ENCODE measurements at places on chromosomes 3 and 15.

DNA sequence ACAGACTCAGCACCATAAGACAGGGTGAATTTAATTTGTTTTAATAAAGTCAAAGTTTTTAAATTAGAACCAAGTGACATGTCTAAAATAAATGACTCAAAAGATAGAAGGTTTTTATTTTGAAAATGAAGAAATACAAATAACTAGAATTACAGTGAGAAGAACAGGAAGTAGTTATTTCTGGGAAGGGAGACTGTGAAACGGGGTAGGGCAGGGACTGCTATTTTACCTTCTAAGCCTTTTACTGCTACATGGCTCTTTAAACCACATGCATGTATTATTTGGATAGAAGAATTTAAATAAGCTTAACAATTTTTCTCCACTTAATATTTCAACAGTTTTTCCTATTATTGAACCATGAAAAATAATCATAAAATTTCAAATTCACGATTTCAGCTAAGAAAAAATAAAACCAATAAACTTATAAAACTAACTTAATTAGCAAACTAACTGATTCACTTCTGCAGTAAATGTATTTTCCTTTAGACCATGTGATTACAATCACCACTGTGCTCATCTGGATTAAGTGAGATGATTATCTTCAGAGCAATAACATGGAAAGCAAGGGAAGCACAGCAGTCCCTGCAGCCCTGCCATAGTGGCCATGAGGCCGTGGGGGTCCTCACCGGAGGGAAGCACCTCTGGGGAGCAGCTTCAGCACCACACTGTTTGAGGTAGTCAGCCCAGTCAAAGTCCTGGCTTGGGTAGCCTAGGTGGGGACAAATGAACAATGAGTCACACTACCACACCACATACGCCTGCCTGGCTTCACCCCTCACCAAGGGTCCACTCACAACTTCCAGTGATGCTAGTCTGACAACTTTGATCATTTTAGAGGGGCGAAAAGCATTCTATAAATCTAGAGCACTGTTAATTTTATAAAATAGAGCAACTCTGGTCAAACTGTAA is 28.3 kb upstream of the STIMATE start:
- no peak for DNase-seq

- DNase-seq: no peak
Observed at GRCh38 chr3:43932921-43933320, 242.2 kb downstream of the ABHD5 start.

DNA sequence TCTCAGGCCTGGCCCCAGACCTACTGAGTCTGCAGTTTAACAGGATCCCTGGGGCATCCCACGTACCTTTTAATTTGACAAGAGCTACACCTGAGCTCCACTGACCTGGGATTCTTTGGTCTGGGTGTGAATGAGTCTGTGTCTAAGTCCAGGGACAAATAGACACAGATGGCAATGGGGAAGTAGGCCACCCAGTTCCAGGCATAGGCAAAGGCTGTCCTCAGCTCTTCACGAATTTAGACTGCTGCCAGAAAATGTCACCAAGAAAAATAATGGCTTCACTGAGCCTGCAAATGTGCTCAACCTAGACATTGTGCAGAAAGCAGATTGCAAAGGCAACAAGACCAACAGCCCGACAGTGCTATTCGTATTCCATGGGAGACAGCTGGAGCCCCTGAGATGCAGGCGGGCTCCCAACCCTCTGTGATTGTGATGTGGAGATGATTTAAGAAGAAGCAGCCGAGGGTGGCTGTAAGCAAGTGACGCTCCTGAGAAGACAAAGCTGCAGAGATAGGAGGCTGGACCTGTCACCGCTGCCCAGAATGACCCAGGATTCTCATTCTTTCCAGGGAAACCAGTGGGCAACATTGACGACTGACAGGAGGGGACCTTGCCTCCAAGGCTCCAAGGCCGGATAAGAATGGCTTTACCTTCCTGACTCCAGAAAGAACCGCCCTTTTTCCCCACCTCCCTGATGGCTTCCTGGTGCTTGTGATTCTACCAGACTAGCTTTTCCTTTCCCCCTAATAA is 39.8 kb upstream of the IREB2 start:
- DNase-seq: no peak

- no peak for DNase-seq
Observed at GRCh38 chr3:40137591-40138295, 171.8 kb upstream of the EIF1B start.

DNA sequence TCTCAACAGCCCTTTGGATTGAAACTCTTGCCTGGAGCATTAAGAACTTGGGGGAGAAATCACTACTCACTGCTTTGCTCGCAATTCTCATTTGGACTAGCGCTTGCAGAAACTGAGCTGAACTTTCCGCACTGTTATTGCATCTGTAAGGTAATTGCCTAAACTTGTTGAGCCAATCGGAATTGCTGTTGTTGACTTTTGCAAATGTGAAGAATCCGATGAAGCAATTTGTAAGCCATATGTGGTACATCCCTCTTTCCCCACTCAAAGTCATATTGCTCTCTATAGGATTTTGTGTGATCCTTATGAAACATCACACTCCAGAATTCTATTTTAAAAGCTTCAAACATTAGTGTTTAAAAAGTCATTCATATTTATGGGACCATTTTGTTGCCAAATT is 191.7 kb upstream of the GBE1 start:
- no peak for DNase-seq

GRCh38 chr3:54733106-54734006 is 194.5 kb downstream of the LRTM1 start:
- DNase-seq: no peak

GRCh38 chr3:113287111-113287802 is 75.9 kb downstream of the BOC start:
- DNase-seq: no peak

- DNase-seq: no peak
Observed at GRCh38 chr15:95377258-95377852, 953.1 kb upstream of the NR2F2 start.

DNA sequence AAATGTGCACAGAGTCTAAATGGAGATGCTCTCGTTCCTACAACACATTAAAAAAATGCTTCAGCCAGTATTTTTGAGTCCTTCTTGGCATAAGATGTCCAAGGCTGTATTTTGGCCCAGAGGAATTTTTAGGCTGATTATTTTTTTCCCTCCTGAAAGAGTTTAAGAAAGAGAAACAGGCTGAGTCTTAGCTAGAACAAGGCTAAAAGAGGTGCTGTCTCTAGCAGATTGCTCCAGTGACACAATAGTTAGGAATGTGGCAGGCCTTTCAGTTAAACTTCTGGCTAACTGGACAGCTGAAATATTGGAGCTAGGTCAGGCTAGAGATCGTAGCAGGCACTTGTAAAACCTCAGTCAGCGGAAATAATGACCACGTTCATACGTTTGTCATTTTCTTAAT is 271.4 kb upstream of the RARB start:
- DNase-seq: no peak

GRCh38 chr3:183278479-183279088 is 25.5 kb downstream of the B3GNT5 start:
- no peak for DNase-seq

- peak; percentile 41 for DNase-seq
Observed at GRCh38 chr15:70480196-70480856, 283.0 kb downstream of the UACA start.

DNA sequence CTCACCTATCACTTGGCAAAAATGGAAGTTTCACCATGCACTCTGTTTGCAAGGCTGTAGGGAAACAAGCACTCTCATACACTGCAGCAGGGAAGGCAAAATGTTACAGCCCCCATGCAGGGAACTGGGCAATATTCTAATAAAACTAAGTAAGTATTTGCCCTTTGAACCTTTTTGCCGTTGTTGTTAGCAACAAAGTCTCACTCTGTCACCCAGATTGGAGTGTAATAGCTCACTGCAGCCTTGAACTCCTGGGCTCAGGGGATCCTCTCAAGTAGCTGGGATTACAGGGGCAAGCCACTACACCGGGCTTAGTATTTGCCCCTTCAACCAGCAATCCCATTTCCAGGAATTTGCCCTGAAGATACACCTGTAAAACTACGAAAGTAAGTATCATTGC is 122.5 kb downstream of the TBC1D5 start:
- DNase-seq: no peak

DNA sequence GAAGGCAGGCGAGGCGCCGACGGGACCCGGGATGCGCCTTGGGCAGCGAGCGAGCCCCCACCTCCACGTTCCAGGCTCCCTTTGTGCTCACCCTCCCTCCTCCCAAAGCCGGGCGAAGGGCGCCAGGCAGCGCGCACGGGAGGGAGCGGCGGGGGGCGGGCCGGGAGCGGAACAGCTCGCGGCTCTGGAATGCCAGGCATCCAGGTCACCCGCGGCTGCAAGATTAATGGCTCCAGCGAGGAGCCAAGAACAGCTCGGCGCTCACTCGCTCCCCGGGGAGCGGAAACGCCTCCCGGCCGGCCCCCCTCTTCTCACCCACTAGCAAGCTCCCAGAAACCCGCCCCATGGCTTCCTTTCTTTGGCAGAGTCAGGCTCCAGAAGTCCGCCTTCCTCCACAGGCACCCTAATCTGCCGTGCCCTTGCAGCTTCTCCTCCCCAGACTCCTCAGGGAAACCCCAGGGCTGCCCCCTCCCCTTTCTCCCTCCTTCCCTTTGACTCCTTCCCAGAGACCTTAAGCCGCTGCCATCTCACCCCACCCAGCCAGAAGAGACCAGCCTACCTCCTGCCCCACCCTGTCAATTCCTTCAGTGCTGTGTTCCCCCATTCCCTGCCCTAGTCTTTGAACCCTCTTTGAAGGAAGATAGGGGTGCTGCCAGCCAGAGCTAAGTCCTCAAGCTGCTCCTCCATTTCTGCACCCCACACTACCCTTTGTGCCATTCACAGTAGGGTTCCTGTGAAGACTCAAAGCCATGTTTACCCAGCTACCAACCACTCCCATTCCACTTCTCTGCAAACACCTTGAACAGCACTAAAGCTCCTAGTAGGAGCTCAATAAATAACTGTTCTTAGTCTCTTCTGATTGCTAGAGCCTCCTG is 9.9 kb downstream of the AMOTL2 start:
- no peak for DNase-seq

- no peak for DNase-seq
Observed at GRCh38 chr15:47607695-47608094, 109.6 kb upstream of the SEMA6D start.

GRCh38 chr15:39144051-39144450 is 436.8 kb upstream of the THBS1 start:
- DNase-seq: no peak

- DNase-seq: no peak
Observed at GRCh38 chr15:41511899-41512369, 1.7 kb downstream of the LTK start.

GRCh38 chr3:160830796-160831195 is 74.8 kb downstream of the PPM1L start:
- no peak for DNase-seq

DNA sequence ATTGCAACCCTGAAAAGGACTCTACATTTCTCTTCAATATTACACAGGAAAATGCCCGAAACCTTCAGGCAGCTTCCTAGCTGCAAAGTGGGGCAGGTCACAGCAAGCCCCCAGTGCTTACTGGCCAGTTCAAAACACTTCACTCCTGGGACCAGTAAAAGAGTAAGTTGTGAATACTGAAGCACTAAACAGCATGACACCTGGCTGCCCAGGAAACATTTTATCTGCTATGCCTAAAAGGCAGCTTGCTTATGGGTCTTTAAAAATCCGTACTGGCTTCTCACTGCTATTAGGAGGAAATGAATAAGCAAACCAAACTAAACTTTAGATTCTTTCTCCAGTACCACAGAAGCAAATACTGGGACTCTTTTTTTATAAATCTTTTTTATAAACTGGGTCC is 457.9 kb upstream of the ALCAM start:
- DNase-seq: no peak

DNA sequence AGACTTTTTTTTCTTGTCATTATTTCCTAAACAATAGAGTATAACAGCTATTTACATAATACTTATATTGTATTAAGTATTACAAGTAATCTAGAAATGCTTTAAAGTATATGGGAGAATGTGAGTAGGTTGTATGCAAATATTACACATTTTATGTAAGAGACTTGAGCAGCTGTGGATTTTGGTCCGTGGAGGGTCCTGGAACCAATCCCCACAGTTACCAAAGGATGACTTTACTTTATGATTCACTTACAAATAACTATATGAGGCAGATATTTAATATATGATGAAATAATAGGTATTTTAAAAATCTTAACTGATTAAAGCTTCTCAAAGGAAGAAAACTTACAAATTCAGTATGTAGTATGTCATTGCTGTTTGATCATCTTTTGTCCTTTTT is 56.3 kb downstream of the PPP2R3A start:
- DNase-seq: no peak

DNA sequence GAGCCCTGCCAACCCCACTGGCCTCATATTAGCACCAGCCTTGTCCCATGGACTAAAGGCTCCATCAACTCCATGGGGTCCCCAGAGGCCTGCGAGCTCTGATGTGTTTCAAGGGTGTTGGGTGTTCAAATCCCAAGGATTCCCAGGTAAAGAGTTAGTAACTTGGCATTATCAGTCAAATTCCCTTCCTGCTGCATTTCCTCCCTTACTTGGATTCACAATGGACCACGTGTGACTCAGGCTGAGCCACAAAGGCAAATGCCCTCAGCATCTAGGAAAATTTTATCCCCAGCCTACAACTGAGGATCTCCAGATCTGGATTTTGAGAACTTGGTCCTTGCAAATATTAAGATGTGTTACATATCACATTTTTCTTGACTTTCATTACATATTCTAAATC is 58.8 kb downstream of the GADL1 start:
- no peak for DNase-seq

DNA sequence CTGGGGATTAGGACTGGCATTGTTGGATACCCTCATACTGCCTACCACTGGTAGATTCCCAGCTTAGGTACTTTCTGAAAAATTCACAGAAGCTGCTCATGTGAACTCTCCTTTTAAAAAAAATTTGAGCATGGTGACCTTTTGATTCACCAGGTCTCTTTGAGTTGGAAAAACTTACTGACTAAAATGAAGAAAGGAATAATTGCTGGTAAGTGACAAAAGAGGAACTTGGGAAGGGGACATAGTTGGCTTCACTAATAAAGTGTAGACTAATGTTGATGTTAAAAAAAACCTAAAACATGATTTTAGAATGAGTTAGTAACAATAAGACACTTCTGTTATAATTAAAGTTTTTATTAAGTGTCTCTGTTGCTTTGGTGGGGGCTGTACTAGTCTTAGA is 8.6 kb downstream of the VPS8 start:
- no peak for DNase-seq

DNA sequence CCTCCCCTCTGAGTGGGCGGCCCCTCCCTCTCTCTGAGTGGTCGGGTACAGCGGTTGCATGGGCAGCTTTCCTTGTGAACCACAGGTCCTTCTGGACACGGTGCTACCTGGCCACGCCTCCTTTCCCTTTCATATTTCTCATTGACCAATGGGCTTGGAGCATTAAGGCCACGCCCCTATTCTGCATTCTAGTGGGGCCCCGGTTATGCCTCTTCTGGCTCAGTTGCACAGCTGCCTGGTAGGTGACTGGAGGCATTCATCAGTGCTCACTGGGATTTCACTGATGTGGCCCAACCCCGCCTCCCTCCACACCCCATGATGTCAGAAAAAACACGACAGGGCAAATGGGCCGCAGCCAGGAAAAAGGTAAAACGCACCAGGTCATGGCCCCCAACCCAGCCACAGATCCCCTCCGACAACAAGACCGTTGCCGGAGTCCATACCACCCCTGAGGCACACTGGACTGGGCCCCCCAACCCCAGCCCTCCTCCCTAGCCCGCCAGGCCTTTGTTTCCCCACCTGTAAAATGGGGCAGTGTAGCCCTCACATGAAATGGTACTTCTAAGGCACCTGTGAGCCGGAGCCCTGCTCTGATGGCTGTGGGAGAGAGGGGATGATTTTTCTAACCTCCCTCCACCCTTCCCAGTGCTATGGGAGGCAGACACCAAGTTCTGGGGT is 26.3 kb downstream of the NGRN start:
- DNase-seq: no peak

Data from CD4-positive, alpha-beta T cell treated with Interferon alpha-2 for 1 hour (primary cell).